ENCODE measurements at places on chromosomes 7 and 10.
A peak's percentile ranks its signal among the peaks of the same experiment; 100 is the strongest.

DNA sequence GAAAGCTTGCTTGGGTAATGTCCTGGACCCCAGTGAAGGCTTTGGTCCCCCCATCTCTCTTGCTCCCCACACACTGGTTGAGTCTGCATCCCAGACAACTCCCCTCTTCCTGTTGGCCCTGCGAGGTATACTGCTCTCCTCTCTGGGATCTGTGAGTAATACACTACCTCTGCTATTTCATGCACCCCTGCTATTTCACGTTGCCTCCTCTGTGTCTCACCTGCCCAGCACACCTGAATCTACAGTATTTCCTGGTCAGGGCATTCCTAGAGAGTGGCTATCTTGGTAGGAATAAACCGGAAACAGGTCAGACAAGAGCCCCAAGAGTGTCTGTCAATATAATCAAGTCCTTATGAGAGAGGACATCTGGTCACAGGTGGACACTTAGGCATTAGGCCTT, 114.3 kb upstream of the ODAD2 start:
- H3K4me3 ChIP-seq = no peak overlapping the region
- H3K36me3 ChIP-seq = no peaks in the 10 kb centered on the region
- no peaks in the 10 kb centered on the region for H3K4me1 ChIP-seq
- H3K27ac ChIP-seq = no peak overlapping the region
- H3K27me3 ChIP-seq = no peaks in the 10 kb centered on the region

DNA sequence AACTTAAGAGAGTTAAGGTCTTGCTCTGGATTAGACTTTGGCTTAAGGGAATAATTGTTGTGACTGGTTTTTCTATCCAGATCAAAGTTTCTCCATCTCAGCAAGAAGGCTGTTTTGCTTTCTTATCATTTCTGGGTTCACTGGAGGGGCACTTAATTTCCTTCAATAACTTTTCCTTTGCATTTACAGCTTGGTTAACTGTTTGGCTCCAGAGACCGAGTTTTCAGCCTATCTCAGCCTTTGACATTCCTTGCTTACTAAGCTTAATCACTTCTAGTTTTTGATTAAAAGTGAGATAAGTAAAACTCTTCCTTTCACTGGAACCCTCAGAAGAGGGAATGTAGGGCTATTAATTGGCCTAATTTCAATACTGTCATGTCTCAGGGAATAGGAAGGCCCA, 76.4 kb downstream of the LARP4B start:
- no peak overlapping the region for H3K27ac ChIP-seq
- DNase-seq = no peak
- no peaks in the 10 kb centered on the region for H3K4me1 ChIP-seq

GRCh38 chr7:157586426-157586955, 249.7 kb downstream of the DNAJB6 start:
- no peaks in the 10 kb centered on the region for H3K4me1 ChIP-seq
- H3K27me3 ChIP-seq = no peaks in the 10 kb centered on the region
- H3K27ac ChIP-seq = 0 out of 2 replicates have a peak overlapping the region, but pooled peaks have one; percentile 39
- DNase-seq = no peak
- peaks cover 85% of the 10 kb centered on the region for H3K36me3 ChIP-seq

DNA sequence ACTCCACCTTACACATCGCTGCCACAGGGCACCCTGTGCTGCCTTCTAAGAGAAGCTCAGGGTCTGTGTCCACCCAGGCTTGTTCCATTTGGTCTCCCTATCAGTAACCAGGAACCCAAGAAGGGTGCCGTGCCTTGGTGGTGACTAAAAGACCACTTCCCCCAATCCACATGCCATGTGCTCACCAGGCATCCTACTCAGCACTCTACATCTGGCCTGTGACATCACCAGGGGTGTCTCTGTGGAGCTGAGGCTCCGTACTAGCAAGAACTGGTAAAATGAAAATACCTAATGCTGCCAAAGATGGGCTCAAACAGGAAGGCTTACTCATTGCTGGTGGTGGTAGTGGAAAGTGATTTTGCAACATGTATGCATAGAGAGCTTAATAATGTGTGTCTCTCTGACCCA, 19.0 kb upstream of the C10orf71 start:
- no peaks in the 10 kb centered on the region for H3K4me1 ChIP-seq
- no peaks in the 10 kb centered on the region for H3K27me3 ChIP-seq
- no peak overlapping the region for H3K4me3 ChIP-seq
- DNase-seq = no peak
- no peak overlapping the region for H3K27ac ChIP-seq

DNA sequence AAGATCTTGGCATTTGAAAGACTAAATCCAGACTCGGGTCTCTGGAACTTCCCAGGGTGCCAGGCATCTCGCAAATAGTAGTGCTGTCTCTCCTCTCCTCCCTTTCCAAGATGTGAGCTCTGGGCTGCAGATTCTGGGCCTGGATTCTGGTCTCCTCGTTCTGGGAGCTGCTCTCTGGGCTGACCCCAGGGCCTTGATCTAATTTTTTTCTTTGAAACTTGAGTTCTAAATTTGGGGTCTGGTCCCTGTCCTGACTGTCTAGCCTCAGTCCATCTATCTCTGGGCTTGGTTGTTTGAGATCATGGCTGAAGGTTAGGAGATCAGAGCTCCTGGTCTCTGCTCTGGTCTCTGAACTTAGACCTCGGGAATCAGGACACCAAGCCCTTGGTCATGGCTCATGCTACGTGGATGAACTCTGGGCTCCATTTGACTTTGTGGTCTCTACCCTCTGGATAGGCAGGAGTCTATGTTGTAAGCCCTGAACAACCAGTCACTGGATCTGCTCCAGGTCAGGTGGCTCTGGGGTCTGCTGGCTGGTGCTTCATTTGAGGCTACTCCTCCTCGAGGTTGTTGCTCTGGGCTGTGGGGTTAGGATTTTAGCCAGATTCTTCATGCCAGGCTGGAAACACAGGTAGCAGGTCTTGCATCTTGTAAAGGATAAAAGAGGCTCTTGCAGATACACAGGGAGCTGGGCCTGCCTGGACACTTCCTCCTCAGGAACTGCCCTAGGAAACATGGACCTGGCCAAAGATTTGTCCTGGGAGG, 8.0 kb upstream of the MBL2 start:
- no peak for DNase-seq
- no peaks in the 10 kb centered on the region for H3K36me3 ChIP-seq
- H3K4me3 ChIP-seq = no peak overlapping the region
- no peaks in the 10 kb centered on the region for H3K4me1 ChIP-seq

DNA sequence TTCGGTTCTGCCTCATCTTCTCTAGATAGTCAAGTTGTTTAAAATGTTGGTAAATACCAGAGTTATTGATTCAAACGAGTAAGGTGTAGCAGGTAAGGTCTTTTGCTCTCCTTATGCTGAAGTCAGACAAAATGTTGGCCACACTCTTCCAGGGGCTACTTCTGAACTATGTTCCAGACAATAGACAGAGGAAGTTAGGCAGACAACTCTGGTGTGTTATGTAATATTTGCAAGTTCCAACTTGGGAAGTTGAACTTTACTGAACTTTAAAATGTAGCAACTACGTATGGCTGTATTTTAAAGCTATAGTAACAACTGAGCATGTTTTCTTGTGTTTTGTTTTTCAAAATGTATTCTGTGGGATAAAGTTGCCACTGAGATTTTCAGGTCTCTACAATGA, 125.7 kb upstream of the NEBL start:
- no peak for DNase-seq
- no peak overlapping the region for H3K27ac ChIP-seq
- H3K27me3 ChIP-seq = no peaks in the 10 kb centered on the region
- no peaks in the 10 kb centered on the region for H3K36me3 ChIP-seq
- no peak overlapping the region for H3K4me3 ChIP-seq

DNA sequence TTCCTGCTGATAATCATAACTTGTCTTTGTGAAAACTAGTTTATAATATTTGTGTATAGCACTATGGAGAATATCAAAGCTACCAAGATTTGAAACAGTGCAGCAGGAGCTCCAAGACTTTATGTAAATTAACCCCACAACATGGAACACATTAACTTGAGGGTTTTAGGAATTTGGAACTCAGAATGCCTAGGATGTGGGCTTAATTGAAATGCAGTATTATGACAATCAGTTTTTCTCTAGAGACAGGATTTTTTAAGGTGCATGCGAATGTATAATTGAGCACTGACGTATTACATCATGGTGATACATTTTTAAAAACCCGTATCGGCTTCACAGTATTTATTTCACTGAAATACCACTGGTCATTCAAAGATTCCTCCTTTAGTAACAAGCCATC, 313.1 kb upstream of the DGKB start:
- DNase-seq = no peak
- H3K4me1 ChIP-seq = no peaks in the 10 kb centered on the region
- no peak overlapping the region for H3K27ac ChIP-seq
- H3K4me3 ChIP-seq = no peak overlapping the region

DNA sequence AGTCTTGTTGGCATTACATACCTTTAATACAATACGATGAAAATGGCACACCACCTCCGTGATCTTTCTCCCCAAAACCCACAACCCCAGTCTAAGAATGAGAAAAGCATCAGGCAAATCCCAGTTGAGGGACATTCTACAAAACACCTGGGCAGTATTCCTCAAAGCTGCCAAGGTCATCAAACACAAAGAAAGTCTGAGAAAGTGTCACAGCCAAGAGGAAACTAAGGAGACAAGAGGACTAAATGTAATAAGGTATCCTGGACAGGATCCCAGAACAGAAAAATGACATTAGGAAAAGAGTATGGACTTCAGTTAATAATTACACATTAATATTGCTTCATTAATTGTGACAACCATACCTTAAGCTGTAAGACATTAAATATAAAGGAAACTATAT, 14.5 kb upstream of the FRMD4A start:
- no peak for DNase-seq
- no peak overlapping the region for H3K27ac ChIP-seq

- no peak overlapping the region for H3K27ac ChIP-seq
- H3K27me3 ChIP-seq = peaks cover 4% of the 10 kb centered on the region
- DNase-seq = no peak
Observed at GRCh38 chr10:33627611-33628010, 293.1 kb upstream of the NRP1 start.

GRCh38 chr7:80622541-80622940, 15.9 kb upstream of the CD36 start:
- H3K27me3 ChIP-seq = no peaks in the 10 kb centered on the region
- no peak overlapping the region for H3K27ac ChIP-seq
- H3K4me3 ChIP-seq = no peak overlapping the region
- H3K36me3 ChIP-seq = no peaks in the 10 kb centered on the region

GRCh38 chr10:17649836-17650235, 5.9 kb downstream of the STAM start:
- peaks cover 36% of the 10 kb centered on the region for H3K4me1 ChIP-seq
- no peak overlapping the region for H3K4me3 ChIP-seq

DNA sequence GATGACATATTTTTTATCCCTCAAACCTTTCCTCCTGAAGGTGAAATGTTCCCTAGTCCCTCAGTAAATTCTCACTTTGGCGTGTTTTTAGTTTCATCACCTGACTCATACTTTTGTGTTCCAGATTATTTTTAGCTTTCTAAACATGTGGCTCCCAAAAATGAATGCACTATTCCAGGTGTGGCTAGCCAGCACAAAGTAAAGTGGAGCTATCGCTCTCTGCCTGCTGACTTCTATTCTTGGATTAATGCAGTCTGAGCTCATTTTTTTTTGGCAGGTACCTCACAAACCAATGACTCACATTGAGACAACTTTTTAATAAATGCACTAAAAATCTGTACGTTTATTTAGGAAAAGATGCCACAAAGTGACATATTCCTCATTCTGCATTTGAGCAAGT, 58.8 kb upstream of the LANCL2 start:
- no peak overlapping the region for H3K4me3 ChIP-seq
- no peak overlapping the region for H3K27ac ChIP-seq
- no peak for DNase-seq
- H3K4me1 ChIP-seq = no peaks in the 10 kb centered on the region

- no peaks in the 10 kb centered on the region for H3K4me1 ChIP-seq
- no peak for DNase-seq
- H3K4me3 ChIP-seq = no peak overlapping the region
- peaks cover 3% of the 10 kb centered on the region for H3K27me3 ChIP-seq
- H3K36me3 ChIP-seq = no peaks in the 10 kb centered on the region
Observed at GRCh38 chr10:112022196-112022595, 161.4 kb downstream of the GPAM start.

DNA sequence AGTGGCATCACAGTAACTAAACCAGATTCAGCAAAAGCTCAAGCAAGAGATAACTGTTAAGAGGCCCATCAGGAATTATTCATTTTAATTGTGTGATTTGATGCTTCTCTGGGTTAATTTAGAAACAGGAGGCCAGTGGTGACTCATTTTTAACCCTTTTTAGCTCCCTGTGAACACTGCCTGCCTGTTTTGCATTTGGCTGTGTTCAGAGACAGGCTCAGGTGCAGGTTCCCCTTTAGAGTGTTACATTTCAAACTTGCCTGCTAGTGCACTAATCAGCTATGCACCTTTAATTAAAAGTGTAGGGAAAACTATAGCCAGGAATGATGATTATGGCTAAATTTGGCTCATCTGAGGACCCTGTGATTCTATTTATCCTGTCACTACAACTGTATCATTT, 6.5 kb downstream of the STAMBPL1 start:
- H3K4me3 ChIP-seq = no peak overlapping the region
- no peaks in the 10 kb centered on the region for H3K27me3 ChIP-seq
- peaks cover 31% of the 10 kb centered on the region for H3K36me3 ChIP-seq
- no peak overlapping the region for H3K27ac ChIP-seq
- H3K4me1 ChIP-seq = peaks cover 49% of the 10 kb centered on the region

DNA sequence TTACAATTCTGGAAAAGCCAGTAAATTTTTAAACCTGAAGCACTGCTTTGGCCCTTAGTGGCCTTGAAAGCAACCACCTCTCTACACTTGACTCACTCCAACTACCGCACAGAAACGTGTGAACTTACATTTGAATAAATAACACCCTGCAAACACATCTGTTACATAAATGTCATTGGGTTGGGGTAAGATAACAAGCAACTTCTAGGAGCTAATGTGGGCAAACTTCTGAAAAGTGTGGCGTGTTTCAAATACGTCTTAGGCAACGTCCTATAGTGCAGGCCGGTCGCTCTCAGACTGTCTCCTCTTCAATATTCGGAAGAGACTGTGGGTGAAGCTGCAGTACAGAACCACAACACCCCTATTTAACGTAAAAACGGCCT, 474 bp downstream of the ORC5 start:
- H3K27ac ChIP-seq = peak overlapping the region; percentile 97
- peaks cover 26% of the 10 kb centered on the region for H3K4me1 ChIP-seq
- DNase-seq = no peak
- H3K27me3 ChIP-seq = no peaks in the 10 kb centered on the region

- no peak for DNase-seq
- H3K36me3 ChIP-seq = no peaks in the 10 kb centered on the region
- H3K4me1 ChIP-seq = no peaks in the 10 kb centered on the region
- H3K27me3 ChIP-seq = no peaks in the 10 kb centered on the region
- H3K27ac ChIP-seq = no peak overlapping the region
Observed at GRCh38 chr10:120931999-120932398, 80.8 kb downstream of the WDR11 start.

Data from DND-41 (cell line).